AML-193 (cell line): ENCODE measurements at places on chromosomes 3 and 15.

DNA sequence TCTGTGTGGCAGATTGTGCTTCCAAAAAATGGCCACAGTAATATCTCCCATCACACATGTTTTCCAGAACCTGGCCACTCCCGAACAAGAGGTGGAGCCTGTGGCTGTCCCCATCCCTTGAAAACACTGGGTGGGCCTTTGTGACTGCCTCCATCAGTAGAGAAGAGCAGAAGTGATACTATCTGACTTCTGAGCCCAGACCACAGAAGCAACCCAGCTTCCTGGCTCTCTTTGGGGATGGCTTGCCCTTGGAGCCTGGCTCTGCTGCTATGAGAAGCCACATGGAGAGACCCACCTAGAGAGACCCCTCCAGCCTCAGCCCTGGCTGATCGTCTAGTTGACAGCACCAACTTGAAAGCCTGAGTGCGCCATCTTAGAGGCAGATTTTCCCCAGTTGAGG lies 39.8 kb upstream of the CMTM8 start:
- DNase-seq, result no peak

GRCh38 chr15:31236184-31237042 lies 90.2 kb upstream of the KLF13 start:
- DNase-seq, result no peak

- peak; percentile 8 for DNase-seq
Measured at GRCh38 chr3:117084277-117084676, 374.7 kb downstream of the TUSC7 start.

GRCh38 chr15:67782691-67782991 lies 42.7 kb upstream of the SKOR1 start:
- no peak for DNase-seq

DNA sequence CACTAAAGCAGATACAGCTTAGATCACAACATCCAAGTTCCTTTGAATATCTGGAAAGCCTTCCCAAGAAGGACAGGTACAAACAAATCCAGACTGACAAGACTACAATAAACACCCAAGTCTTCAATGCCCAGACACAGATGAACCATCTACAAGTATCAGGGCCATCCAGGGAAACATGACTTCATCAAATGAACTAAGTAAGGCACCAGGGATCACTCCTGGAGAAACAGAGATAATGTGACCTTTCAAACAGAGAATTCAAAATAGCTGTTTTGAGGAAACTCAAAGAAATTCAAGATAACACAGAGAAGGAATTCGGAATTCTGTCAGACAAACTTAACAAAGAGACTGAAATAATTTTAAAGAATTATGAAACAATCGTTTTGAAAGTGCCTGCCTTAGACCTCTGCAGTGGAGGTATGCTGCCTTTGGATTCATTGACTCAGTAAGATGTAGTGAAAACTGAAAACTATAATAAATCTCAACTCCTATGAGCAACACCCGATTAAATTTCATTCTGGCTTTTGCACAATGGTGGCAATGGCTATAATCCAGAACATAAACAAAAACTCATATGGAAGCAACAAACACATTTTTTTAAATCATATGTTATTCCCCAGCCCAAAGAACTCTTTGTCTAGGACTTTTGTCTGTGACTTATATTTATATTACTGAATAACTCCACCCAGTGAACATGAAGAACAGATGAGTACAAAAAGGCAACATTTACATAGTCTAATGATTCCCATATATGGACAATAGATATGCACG lies 12.6 kb upstream of the COL8A1 start:
- DNase-seq, result no peak

DNA sequence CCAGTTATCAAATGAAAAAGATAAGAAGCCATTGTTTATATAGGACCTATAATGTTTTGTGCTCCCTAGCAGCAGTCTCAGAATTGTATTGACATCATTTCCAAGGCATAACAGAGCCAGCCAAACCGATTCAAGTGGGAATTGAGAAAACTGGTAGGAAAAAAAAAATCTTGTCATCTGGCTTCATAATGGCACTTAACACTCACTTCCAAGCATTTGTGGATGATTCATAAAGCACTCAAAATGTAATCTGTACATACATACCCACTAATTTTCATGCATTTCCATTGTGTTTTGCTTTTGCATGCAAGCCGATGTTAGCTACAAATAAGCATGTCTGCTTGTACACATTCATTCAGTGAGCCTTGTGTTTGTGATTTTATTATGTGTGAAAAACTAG lies 18.6 kb upstream of the TRPC1 start:
- no peak for DNase-seq

GRCh38 chr3:72982609-72983366 lies 13.8 kb upstream of the PPP4R2 start:
- peak; percentile 33 for DNase-seq

- DNase-seq, result no peak
Measured at GRCh38 chr3:150972366-150973071, at the start of gene CLRN1. Gene CLRN1 (minus strand): TSS chr3:150972727. CDS start chr3:150972708, 19 bp downstream.

DNA sequence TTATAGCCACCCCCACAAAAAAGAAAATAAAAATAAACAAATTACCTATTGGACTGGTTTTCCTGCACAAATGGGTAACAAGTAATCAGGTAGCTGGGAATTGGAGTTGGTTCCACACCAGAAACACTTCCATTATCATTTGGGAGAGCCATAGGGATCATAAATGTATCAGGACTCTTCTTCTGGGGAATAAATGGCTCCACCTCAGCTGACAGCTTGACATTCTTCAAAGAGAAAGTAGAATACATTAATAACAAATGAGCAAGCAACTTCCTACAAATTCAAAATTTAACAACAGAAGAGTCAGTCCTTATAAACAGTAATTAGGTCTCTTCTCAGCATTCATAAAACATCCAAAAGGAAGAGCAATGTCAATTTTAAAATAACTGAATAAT lies 8.7 kb downstream of the SECISBP2L start:
- DNase-seq, result no peak

DNA sequence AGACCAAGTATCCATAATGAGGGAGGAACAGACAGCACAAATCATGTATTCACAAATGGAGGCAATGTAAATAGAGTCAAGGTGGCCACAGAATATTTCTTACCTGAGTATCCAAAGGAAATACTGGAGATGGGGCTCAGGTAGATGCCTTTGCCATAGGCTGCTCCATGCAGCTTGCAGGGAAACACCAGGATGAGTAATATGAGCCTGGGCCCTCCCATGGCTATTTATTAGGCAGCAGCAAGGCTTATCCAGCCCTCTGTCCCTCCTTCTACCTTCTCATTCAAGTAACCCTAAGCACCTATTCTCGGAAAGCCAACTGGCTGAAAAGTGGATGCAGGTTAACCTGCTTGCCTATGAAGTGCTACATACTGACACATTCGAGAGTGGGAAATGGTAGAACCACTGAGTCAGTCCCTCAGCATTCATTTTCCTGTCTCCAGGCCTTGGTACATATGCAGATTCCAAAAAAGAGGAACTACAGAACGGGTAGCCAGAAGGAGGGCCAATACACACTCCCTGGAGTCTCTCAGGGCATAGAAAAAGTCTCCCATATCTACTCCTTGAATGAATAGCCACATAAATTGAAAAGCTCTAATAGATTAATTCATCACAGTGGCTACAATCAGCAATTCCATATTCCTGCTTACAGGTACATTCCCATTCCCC lies 18.3 kb upstream of the PKM start:
- no peak for DNase-seq

DNA sequence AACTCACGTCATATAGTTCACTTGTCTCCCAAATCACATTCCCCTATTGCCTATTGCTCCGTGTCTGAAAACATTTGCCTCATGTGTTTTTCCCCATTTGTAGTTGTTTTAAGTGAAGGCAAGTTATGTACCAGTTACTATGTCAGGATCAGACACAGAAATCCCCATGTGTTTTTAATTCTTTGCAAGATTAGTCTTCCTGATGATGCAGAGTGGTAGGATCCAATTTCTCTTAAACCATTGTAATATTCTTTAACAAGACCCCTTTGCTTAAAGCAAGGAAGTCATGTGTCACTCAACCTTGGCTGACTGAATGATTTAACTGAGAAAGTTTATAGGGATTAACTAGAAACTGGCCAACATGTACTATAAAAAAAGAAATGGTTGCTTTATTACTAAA lies 164.4 kb downstream of the OPA1 start:
- DNase-seq, result no peak

DNA sequence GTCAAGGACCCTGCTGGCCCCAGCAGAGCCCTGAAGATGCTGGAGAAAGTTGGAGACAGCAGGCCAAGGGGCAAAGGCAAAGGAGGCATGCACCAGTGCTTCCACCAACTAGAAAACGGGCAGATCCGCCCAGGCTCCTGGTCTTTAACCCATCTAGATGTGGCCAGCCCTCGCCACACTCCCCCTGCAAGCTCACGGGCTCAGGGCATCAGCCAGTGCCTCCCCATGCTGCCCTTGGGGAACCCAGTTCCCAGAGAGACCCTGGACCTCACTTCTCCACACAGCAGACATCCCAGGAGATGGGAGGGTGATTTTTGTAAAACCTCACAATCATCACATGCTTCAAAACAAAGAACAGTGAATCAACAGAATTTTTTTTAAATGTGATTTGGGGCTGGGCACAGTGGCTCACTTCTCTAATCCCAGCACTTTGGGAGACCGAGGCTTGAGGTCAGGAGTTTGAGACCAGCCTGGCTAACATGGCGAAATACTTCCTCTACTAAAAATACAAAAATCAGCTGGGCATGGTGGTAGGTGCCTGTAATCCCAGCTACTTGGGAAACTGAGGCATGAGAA lies 24.5 kb downstream of the CYFIP1 start:
- DNase-seq, result no peak

- DNase-seq, result peak; percentile 24
Measured at GRCh38 chr3:114336122-114336697, 42.4 kb downstream of the TIGIT start.

DNA sequence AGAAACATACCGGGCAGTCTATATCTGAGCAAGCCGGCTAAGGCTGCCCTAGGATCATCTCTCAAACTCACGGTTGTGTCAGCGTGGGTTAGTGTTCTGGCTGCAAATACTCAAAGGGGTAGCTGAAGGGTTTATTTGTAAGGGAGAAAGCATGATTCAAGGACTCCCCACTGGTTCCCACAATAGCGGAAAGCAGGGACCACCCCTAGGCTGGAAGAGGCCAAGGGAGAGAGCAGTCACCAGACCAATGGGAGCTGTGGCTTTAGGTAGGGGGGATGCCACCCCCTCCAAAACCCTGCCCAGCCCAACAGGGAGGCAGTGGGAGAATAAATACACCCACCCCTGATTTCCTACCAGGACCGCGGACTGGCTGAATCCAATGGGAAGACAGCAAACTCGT lies 7.3 kb upstream of the LMCD1 start:
- no peak for DNase-seq

- DNase-seq, result peak; percentile 59
Measured at GRCh38 chr3:187678726-187679268, 8.6 kb upstream of the SST start.
